Activated CD4-positive, alpha-beta T cell treated with anti-CD3 and anti-CD28 coated beads, Interleukin-2, amount 10 ng/mL, durations not matched to agents 24 days and 14 days (primary cell): ENCODE measurements at places on chromosomes 2 and 18.

DNA sequence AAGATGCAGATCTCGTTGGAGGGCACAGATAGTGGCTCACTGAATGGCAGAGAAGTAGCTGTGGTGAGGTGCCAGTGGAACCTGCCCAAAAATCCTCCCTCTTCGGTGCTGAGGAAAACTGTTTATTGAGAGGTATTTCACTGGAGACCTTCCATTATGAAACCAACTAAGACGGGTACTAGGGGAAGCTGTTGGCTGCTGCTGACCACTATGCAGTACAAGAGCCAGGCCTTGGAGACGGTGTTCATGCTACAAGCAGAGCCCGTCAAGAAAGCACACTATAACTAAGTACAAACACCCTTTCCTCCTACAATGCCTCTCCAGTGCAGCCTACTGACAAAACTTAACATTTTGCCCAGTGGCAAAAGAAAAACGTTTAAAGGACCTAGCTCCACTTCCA is 4.6 kb downstream of the ARL5A start:
- no peak for DNase-seq

- DNase-seq: no peak
These were observed 23.5 kb downstream of the MBP start for GRCh38 chr18:77108821-77109647.

GRCh38 chr2:142973822-142974207 is 96.4 kb downstream of the KYNU start:
- DNase-seq: no peak

- no peak for DNase-seq
These were observed 38.5 kb downstream of the GORASP2 start for GRCh38 chr2:170967553-170967952.
